Lower lobe of right lung (tissue), 2 donors: ENCODE measurements at places on chromosomes 3 and 15. TPM values are rescaled to one million over a fixed set of nuclear protein-coding genes. Genes with fewer than 3 reads are reported as not detected.

Gene MCF2L2
- total RNA-seq, result 0.62 TPM

Gene ZNF502
- 2.3 TPM for total RNA-seq

Gene PLD1
- 27.7 TPM for total RNA-seq

Gene FSTL1
- 233 TPM for total RNA-seq

Gene KLHL40
- total RNA-seq, result not detected

DNA sequence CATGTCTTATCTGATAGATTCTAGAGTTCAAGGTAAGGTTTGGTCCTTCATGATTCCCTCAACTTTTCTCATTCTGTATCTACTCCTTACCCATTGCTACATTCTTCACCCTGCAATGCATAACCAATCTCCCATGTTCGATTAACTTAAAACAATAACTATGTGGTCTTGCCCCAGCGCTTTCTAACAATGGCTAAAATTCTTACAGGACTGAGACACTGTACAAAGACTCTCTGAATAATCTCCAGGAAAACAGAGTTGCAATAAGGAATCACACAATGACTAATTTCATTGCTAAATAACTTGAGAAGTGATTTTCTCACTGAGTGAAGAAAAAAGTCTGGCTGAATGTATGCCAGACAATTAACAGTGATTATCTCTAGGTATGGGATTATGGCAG, 69.6 kb upstream of the FAM174B start:
- no peaks in the 10 kb centered on the region for H3K36me3 ChIP-seq
- no peaks in the 10 kb centered on the region for H3K4me1 ChIP-seq
- H3K27me3 ChIP-seq, result no peaks in the 10 kb centered on the region
- no peak for DNase-seq
- H3K4me3 ChIP-seq, result no peak overlapping the region
- H3K27ac ChIP-seq, result no peak overlapping the region

DNA sequence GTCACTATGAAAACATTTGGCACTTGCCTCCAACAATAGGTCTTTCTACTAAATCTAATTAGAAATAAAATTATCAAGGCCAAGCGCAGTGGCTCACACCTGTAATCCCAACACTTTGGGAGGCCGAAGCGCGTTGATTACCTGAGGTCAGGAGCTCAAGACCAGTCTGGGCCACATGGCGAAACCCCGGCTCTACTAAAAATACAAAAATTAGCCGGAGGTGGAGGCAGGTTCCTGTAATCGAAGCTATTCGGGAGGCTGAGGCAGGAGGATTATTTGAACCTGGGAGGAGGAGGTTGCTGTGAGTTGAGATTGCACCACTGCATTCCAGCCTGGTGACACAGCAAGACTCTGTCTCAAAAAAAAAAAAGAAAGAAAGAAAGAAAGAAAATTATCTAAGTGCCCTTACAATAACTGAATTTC, 1.6 kb upstream of the PLD1 start:
- H3K27ac ChIP-seq, result peak overlapping the region; percentile 87
- H3K4me3 ChIP-seq, result no peak overlapping the region
- H3K27me3 ChIP-seq, result no peaks in the 10 kb centered on the region
- DNase-seq, result no peak
- peaks cover 25% of the 10 kb centered on the region for H3K4me1 ChIP-seq
- H3K36me3 ChIP-seq, result no peaks in the 10 kb centered on the region

DNA sequence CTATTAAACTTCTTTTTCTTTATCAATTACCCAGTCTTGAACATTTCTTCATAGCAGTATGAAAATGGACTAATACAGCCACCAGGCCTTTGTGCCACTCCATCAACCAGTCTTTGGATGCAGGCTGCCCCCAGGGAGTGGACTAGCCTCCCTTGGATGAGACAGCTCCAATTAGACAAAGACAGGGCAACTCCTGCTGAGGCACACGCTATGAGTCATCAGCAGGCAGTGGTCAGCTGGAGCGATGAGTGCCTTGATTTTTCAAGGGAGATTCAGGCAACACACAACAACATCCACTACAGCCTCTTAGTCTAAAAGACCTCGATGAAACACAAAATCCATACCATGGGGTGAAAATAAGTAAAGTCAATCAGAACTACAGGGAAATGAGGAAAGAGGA, 160.1 kb downstream of the ARRDC4 start:
- no peak overlapping the region for H3K27ac ChIP-seq
- H3K4me1 ChIP-seq, result no peaks in the 10 kb centered on the region
- no peaks in the 10 kb centered on the region for H3K27me3 ChIP-seq
- no peaks in the 10 kb centered on the region for H3K36me3 ChIP-seq
